HCEC 1CT (cell line): ENCODE measurements at places on chromosomes 2 and 18.

- no peak for DNase-seq
Observed at GRCh38 chr2:7896940-7897487, 784.8 kb upstream of the ID2 start.

DNA sequence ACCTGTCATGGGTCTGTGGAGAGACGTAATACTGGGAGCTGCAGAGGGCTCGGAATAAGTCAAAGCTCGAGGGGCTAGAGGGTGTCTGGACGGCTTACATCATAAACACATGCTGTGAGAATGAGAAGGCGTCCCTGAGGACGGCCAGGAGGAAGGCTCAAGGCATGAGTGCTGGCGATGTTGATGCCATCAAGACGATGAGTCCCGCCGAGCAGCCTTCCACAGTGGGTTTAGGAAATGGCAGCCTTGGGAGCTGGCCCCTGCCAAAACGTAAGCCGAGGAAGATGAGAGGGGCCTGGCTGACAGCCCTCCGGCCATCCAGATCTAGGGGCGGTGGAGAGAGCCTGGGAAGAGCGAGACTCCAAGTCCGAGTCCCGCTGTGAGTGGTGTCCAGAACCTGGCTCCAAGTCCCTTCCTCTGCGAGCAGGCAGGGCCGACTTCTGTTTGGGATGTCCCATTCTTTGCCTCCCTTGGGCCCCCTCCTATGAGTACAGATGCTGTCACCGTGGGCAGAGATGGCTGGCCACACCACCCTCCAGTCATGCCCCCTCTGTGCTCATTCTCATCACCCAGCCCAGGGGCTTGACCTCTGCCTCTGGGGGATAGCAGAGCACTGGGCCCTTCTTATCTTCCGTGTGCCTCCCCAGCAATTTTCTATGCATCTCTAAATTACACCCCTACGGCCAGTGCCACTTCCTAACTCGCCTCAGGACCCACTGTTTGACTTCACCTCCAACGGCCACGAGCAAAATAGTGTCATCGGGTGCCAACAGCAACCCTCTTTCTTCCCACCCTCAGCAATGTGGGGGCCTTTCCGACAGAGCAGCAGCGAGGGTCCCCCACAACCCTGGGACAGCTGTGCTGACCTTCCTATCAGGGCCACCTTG is 175.7 kb downstream of the FAM210A start:
- DNase-seq: no peak

- no peak for DNase-seq
Observed at GRCh38 chr2:185393091-185393490, 345.5 kb upstream of the FSIP2 start.

DNA sequence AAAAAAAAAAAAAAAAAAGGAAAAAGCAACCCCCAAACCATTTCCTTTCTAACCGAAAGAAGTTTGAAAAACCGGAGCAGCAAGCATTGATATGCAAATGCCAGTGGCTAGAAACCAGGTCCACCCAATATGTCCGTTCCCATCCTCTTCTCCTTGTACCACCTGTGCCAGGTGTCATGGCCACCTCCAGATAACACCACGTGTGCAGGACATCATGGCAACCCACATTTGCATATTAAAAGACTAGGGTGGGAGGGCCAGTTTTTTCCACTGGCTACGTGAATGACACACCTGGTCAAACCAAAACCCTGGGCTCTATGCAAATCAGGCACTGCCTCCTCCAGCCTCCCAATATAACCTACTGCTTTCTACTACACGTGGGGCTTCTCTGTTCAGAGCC is 303.3 kb upstream of the GULP1 start:
- no peak for DNase-seq

DNA sequence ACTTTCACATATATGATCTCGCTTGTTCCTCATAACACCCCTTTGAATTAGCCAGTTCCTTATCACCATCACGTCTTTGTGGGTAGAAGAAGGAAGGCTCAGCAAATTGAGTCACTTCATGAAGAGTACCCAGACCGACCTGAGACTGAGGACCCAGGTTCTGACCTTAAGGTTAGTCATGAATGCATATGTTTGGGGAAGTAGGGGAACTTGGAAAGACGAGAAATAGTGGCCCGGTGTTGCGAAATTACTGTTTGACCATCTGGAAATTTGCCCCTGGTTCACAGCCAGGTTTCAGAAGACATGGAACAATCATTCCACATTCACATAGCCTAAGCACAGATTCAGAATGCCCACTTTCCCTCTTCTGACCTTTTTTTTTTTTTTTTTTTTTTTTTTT is 59.8 kb downstream of the MEIS1 start:
- DNase-seq: peak; percentile 89

- no peak for DNase-seq
Observed at GRCh38 chr2:225452677-225453076, 53.2 kb downstream of the NYAP2 start.

DNA sequence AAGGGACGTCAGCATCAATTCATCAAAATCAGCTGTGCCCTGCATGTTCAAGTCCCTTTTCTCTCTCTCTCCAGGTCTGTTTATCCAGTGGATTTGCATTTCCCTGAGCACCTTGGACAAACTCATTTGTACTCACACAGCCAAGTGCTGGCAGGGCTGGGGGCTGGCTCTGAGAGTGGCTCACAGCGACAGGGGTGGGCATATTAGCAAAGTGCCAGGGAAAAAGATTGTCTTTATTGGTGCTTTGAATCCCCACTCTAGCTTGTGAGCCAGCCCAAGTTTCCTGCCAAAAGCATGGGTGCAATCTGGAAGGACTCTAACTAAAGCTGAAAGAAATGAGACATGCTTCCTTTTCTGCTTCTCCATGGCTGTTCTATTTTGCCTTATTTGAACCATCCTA is 56.6 kb downstream of the ACOXL start:
- DNase-seq: no peak

DNA sequence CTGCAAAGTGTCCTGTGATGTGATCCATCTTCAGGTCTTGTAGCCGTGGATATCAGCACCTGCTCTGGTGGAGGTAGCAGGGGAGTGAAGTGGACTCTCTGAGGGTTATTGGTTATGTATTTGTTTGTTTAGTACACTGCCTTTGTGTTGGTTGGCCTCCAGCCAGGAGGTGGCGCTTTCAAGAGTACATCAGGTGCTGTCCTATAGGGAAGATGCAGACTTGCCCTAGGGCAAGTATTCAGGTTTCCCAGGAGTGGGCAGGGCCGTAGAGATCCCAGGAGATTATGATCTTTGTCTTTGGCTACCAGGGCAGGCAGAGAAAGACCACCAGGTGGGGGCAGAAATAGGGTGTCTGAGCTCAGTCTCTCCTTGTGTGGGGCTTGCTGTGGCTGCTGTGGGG is 411.8 kb downstream of the SOX11 start:
- DNase-seq: no peak

- no peak for DNase-seq
Observed at GRCh38 chr18:56637711-56638231, 621 bp downstream of the TXNL1 start.

DNA sequence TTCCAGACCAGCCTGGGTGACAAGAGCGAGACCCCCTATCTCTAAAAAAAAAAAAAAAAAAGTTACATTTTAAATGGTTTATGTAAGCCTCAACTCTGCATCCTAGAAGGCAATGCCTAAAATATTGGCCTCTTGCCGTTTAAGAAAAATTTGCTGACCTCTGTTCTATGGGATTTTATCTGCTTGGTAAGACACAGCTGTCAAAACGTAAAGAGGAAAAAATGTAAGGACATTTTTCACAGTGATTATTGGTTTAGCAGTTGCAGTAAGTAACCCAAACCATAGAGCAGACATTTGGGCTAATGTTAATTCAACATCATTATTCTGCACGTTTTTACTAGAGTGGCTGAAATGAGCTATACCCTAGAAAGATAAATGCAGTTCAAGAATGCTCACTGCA is 14.4 kb upstream of the E2F6 start:
- no peak for DNase-seq

DNA sequence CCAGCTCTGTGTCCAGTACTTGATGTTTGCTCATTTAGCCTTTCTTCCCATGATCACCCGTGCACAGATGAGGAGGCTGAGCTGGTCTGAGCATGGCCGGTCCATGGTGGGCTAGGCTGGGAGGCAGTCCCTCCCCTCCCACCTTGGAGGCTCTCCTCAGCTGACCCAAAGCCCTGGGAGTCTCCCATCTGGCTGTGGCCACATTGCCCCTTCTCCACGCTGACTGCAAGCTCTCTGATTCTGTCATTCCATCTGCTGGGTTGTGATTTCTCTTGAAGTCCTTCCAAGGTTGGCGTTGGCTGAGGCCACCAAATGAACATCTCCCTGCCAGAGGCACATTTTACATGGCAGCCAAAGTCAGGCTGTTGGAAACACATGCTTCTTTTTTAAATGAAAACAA is 44.0 kb downstream of the ACKR3 start:
- no peak for DNase-seq

GRCh38 chr2:196383799-196384198 is 212.4 kb upstream of the STK17B start:
- no peak for DNase-seq

DNA sequence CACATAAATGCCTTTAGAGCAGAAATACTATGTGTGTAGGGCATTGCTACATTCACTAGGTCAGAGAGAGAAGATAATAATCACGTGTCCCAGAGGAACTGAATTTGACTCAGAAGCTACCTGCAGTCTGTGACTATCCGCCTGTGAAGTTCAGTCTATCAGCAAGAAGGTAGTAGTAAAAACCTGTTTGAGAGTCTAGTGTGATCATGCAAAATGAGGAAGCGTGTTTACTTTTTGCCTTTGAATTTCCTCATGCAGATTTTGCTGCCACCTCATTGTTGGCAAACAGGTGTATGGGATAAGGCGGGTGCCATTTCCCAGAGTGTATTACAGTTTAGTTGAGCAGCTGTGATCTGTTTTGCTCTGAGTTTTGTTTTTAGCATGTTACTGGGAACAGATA is 403.9 kb upstream of the FANCL start:
- DNase-seq: no peak

DNA sequence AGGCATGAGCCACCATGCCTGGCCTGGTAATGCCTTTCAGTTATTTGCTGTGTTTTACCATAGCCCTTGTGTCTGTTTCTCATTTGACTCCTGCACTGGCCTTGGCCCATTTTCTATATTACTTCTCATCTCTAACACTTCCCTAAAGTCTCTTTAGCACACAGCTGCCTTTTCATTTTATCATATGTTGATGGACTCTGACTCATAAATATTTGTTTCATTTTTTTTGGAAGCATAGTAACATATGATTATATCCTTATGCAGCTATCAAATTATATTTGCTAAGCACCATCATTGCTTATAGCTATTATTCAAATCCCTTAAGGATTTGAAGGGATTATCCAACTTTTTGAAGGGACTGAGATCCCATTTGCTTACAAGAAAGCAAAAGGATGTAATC is 320.3 kb downstream of the GPD2 start:
- no peak for DNase-seq

GRCh38 chr2:190302052-190302451 is 17.6 kb downstream of the HIBCH start:
- DNase-seq: no peak

DNA sequence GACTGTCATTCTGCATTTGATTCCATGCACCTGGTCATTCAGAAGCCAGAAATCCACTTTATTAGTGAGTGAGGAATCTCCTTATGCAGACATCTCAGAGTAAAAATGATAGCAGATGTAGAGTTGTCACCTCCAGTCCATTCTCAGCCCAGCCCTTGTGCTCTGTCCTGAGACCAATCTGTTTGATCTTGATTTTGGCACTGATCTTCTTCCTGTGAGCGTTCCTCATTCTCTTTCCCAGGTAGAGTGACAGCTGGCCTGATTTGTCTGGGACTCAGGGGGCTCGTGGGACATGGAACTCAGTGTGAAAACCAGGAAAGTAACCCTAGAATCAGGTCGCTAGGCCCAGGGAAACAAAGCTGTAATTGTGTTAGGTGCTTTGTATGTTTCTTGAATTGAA is 8.9 kb downstream of the ARHGAP25 start:
- no peak for DNase-seq

- no peak for DNase-seq
Observed at GRCh38 chr18:54255141-54255540, 14.2 kb upstream of the POLI start.

GRCh38 chr2:208172125-208172524 is 8.7 kb upstream of the CRYGA start:
- DNase-seq: no peak

- no peak for DNase-seq
Observed at GRCh38 chr2:23447405-23447804, 62.4 kb downstream of the KLHL29 start.
